ENCODE measurements at places on chromosomes 1 and 21.

GRCh38 chr21:33971492-33972013, 55.9 kb upstream of the ATP5PO start:
- DNase-seq = peak; percentile 80

- DNase-seq = no peak
Measured at GRCh38 chr1:204278251-204278650, 64.5 kb upstream of the GOLT1A start.

- no peak for DNase-seq
Measured at GRCh38 chr1:170666541-170667254, 2.8 kb downstream of the PRRX1 start.

DNA sequence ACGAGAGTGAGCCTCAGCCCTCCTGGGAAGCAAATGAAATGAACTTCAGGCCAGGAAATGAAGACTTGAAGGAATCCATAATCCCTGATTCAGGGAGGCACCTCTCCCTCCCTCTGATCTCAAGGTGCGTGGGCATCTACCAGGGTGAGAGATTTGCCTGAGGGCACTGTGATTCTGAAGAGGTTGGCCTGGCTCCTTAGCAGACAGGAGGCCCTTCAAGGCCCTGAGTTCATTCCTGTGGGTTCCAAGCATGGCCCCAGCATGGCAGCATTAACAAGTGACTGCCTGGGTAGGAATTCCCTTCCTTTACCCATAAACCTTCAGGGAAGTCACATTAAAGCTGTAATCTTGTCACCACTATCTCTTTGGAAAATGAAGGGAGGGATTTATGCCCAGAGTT, 29.8 kb upstream of the IFNGR2 start:
- DNase-seq = no peak

DNA sequence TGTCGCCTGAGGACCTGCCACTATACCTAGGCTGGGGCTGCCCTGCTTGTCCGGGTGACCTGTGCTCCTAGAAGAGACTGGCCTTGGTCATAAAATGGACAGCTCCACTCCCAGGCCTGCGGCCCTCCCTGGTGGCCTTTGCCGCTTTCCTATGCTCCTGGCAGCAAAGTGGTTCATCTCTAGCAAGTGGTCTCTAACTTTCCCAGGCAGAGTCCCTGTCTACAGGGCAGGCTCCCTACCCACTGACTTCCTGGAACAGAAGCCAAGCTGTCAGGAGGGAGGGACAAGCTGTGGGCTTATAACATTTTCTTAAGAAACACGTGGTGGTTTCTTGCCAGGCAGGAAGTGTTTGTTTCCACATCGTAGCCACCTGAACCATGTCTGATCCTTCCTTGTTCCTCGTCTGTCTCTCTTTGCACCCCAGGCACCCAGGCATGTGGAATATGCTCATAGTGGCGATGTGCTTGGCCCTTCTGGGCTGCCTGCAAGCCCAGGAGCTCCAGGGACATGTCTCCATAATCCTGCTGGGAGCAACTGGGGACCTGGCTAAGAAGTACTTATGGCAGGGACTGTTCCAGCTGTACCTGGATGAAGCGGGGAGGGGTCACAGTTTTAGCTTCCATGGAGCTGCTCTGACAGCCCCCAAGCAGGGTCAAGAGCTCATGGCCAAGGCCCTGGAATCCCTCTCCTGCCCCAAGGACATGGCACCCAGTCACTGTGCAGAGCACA, 10.1 kb downstream of the H6PD start:
- peak; percentile 29 for DNase-seq

DNA sequence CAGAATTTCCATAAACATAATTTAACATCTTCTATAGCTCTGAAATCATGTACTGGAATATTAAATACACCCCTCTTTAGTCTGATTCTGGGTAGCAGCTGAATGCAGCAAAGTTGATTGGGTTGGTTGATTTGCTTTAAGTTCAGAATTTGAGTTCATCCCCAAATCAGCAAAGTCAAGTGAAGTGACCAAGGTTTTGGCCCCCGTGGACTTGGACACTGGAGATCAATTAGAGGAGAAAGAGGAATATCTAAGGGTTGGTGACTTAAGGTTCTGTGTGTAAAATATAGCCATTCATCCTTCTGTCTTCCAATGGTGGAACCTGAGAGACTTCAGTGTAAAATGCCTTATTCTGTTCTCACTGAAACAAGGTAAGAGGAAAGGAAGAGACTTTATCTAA, at the start of gene OR2L13:
TSS of gene OR2L13 (plus strand) at position 301 of the 400 bp plus-strand sequence. CDS start 4,192 bp downstream, outside the sequence.
- no peak for DNase-seq

GRCh38 chr1:60746278-60746791, 336.0 kb upstream of the NFIA start:
- DNase-seq = no peak

- DNase-seq = peak; percentile 92
Measured at GRCh38 chr1:31576201-31576669, at the start of gene TINAGL1. TINAGL1 (plus strand) TSS chr1:31576515; CDS start chr1:31577149, 634 bp downstream.

DNA sequence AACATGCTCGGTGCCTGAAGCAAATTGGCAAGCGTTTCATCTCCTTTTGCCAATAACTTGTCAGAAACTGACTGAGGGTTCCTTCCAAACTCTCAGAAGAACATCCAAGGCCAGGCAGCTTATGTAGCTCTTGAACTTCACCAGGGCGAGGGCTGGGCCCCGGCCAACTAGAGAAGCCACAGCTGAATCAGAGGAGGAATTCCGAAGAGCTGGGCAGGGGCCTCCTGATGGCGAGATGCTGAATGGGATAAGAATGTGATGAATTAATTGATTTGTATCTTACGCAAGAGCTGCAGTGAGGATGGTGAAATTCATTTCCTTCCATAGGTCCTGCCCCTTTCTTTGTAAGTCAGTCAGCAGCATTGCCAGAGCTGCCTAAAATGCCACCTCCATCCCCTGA, 345.8 kb downstream of the KIF26B start:
- DNase-seq = no peak

DNA sequence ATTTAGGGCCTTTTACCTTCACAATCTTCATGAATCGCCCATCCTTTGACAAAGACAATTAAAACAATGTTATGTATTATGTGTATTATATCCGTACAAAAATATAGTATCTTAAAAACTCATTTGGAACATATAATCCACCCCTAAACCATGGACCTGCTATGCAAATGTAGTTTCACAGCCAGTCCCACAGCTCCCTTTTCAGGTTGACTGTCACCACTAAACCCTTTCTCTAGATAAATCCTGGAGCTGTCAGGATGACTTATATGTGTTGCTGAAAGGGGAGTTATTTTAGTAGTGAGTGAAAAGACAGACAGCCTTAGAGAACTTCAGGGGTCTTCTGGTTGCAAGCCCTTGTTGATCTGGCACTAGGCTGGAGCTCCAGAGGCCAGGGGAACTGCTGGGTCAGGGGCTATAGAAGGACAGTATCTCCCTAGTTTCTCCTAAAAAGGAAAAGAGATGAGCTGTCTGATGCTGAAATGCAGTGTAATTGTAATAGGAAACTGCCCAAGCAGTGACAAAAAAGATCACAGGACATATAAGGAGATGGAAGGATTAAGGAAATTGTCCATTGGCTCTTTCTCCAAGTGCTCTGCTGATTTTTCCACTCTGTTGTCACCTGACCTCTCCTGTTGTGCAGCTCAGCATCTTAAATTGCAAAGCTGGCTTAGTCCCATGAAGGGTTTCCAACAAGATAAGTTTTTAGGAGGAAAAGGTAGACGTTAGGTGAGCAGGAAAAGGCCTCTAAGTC, 127.7 kb downstream of the S1PR1 start:
- DNase-seq = no peak

- no peak for DNase-seq
Measured at GRCh38 chr1:175129997-175130648, 62.5 kb downstream of the KIAA0040 start.

DNA sequence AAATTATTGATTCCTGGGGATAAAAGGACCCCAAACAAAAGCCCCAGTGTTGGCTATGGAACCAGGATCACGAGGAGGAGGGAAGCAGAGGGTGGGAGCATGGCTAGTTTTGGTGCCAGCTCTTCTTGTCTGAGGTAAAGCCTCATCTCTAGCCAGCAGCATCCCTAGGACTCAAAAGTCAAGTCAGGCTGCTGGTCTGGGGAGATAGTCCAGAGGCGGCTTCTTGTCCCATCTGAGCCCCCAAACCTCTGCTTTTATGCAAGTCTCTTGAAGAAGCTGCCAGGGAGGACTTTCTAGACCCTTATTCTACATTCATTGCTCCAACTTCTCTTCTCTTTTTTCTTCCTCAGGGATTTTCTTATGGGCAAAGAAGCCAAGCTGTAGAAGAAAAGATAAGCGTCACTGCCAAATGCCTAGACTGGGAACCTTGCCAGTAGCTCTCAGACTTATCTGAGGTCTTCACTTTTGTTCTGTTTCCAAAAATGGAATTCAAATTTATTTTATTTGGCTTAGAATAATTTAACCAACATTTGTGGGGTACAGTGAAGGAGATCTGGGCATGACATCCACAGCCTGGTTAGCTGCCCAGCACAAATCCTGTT, 6.9 kb upstream of the ANKRD35 start:
- no peak for DNase-seq

- DNase-seq = no peak
Measured at GRCh38 chr1:244963231-244963826, 99.0 kb upstream of the HNRNPU start.

DNA sequence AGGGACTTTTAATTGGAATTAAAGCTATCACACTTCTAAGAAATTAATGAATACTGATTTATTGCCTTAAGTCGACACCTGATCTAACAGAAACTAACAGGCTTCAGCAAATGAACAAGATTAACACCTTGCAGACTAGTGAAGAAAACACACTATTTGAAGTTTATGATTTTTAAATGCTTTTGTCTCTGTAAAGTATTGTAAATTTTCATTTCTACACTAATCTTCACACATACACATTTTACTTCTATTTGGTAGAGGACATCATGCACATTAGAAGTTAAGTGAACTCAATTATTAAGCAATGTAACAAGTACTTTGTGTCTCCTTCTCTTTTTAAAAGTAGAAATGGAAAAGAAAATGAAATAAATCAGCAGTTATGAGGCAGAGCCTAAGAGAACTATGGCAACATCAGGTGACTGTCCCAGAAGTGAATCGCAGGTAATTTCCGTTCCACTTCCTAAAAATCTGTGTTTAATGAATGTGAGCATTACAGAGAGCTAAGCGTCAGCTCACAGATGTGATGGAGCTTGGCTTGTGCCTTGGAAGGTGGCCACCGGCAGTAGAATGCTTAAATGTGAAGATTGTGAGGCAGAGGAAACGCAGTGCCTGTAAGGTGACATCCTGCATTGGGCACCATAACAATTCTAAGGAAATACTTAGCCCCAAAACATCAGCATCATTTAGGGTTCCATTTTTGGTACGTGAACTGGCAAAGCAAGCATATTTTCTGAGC, 1.2 kb downstream of the PRMT2 start:
- DNase-seq = no peak

DNA sequence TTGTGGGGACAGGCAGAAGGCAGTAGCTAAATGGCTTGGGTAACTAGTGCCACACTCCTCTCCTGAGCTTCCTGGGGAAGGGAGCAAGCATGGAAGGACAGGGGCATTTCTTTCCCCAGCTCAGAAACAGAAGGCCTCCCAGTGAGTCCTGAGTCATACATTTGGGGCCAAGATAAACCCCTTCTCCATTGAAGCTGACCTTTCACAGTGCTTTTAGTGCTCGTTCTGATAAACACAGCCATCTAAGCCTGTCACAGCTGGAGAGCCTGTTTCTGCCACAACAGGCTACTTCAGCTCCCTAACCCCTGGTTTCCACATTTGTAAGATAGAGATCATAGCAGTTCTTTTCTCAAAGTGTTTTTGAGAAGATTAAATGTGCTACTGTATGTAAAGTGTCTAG, 374.0 kb downstream of the LMX1A start:
- no peak for DNase-seq

GRCh38 chr1:61241973-61242381, 159.6 kb downstream of the NFIA start:
- DNase-seq = no peak

DNA sequence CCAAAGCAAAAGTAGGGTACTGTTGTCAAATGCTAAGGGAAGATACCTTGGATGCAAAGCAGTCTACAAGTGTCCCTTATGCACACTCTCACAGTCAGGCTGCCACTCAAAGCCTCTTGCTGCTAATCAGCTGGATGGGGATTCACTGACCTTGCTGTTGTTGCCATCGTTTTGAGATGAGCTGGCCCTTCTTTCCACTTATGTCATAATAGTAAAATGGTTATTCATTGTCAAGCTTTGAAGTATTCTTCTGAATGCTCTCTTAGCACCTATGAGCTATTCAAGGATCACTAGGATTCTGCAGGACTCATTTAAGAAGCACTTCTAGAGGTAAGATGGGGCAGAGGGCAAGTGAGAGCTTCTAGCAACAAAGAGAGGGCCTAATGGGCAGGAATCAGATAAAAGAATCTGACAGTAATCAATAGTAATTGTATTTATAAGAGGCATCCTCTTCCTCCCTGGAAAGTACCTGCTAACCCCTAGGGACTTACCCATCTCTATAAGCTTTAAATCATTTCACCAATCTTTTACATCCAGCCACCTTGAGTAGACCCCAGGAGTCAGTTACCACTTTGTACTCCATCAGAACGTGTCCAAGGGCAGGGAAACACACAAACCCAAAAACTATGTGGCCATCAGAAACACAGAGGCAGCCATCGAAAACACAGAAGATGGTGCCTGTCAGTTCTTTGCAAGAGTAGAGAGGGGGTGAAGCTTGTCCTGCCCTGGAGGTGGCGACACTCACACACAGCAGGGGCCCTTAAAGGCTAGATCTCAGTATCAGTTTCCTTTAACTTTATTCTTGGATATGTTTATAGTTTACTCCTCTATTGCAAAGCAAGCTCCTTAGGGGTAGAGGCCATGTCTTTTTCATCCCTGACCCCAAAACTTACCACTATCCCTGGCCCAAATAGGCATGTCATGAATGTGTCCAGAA, 103.7 kb upstream of the NFIA start:
- peak; percentile 48 for DNase-seq

DNA sequence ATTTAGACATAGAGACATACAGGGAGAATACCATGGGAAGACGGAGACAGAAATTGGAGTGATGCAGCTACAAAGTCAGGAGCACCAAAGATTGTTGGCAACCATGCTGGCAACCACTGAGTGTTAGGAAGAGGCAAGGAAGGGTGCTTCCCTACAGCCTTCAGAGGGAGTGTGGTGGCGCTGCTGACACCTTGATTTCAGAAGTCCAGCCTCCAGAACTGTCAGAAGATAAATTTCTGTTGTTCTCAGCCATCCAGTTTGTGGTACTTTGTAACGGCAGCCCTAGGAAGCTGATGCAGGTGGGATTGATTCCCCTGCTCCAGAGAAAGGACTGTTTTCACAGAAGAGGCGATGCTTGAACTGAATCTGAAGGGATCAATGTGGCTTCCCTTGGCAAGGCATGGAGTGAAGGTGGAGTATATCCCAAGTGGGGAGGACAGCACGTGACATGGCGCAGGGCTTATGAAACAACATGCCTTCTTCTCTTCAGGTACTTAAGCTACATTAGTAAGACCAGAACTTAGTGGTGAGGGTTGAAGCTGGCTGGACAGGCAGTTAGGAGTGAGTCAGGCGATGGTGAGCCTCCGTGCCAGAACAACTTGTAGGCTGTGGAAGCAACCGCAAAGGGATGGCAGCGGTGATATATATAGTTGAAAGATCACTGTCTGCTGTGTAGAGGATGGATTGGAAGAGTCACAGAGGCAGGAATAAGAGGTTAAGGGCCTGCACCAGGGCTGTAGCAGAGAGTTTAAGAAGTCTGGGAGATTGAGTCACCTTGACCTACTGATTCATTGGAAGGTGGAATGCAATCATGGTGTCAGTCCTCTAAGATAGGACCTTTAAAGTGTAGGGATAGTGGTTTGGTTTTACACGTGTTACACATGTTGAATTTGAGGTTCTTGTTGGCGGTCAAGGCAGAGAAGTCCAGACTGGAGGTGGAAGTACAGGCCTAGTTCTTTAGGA, 2.1 kb downstream of the LEPR start:
- DNase-seq = no peak
